ENCODE measurements at places on chromosomes 4 and X.

DNA sequence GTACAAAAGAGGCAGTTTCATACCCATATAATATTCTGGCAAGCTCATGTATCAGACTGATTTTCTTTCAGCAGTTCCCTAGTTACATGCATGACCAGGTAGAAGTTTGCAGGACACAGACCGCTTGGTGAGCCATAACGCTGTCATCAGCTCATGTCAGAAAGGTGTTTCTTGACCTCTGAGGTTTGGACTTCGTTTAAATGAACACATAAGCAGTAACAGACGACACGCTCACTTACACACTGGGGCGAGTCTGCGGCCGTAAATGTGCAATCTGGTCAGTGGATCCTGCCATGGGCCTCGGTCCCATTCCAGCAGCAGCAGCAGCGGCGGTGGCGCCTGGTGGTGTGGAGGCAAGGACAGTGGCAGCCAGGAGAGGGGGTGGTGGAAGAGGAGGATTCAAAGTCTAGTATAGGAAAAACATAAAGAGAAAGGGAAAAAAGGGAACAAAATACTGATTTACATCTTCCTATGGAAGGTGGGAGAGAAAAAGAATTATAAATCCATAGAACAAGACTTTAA, 111.9 kb upstream of the CBR4 start:
- no peak for DNase-seq

GRCh38 chr4:7653510-7654369, 219.0 kb upstream of the PSAPL1 start:
- DNase-seq, result peak; percentile 49

GRCh38 chrX:106177106-106177981, 9.2 kb downstream of the PWWP3B start:
- DNase-seq, result no peak

DNA sequence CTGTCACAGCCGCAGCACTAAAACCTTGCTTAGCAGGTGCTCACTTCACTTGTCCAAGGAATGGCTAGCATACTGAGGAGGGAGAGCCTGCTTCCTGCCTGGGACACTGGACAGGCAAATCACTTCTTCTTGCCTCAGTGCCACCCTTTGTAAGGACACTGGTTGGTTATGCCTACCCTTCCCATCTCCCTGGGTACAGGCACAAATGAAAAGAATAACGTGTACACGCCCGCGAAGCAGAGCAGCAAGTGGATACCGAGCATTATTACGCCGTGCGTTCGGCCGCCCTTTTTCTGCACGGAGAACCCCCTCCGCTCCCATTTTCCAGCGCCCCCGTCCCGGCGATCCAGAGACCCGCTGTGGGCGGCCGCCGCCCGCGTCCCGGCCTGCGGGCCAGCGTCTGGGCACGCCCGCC, 338 bp upstream of the KLHL2 start:
- no peak for DNase-seq

- peak; percentile 87 for DNase-seq
Observed at GRCh38 chr4:134544303-134544770, 342.7 kb upstream of the PABPC4L start.

DNA sequence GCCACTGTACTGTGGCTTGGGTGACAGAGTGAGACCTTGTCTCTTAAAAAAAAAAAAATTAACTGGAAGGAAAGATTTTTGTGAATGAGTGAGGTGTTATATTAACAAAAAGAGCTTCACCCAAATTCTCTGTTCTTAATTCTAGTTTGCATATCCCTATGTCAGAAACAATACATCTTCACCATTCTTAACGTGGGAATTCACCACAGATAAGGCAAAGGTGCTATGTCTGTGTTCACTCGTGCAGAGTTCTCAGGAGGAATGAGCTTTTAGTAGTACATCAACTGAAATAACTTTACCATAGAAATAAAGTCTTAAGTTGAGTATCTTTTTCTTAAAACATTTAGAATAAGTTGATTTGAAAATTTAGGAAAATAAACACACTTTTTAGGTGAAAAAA, 135.1 kb downstream of the RAPGEF2 start:
- no peak for DNase-seq

DNA sequence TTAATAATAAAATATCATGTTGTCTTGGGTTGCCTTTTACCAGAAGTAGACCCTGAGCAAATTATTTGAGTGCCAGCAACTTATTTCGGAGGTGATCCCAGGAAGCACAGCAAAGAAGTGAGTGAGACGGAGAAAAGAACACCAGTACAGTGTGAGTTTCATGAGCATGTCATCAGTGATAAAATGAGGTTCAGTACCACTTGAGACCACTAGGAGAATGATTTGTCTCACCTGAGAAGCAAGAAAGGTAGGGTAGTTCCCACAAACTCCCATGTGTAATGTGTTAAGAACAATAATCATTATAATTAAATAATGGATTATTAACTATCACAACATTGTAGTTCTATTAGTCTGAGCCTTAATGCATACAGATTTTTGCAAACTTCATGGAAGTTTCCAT, 112.8 kb upstream of the DMD start:
- DNase-seq, result no peak

GRCh38 chrX:21661316-21661715, 3.2 kb upstream of the KLHL34 start:
- no peak for DNase-seq

- DNase-seq, result no peak
Observed at GRCh38 chr4:165634766-165635165, 238.3 kb upstream of the TLL1 start.

GRCh38 chr4:105129286-105130040, 17.2 kb upstream of the TET2 start:
- DNase-seq, result peak; percentile 16

Measured in MV-4-11 (cell line).